SHP77 treated with DMSO at 0.1 percent for 48 hours (cell line): ENCODE measurements at places on chromosomes 12 and 14.

GRCh38 chr12:124015494-124016461 is 42.8 kb downstream of the ZNF664 start:
- no peak for DNase-seq

DNA sequence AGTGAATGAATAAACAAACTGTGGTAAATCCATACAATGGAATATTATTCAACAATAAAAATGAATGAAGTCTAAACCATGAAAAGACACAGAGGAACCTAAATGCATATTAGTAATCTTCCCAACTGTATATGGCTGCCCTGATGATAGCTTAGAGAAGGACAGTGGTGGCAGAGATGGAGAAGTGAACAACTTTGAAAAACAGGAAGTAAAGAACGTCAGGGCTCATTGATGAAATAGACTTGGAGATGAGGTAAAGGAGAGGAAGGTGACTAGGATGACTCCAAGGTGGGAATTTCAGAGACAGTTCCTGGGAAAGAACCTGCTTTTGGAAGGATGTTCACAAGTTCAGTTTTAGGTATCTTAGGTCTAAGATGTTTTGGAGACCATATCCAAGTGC is 36.3 kb upstream of the NT5DC3 start:
- DNase-seq, result no peak

GRCh38 chr14:26200687-26201086 is 397.1 kb downstream of the NOVA1 start:
- no peak for DNase-seq

GRCh38 chr14:105487449-105487985 is 831 bp downstream of the CRIP1 start:
- no peak for DNase-seq

DNA sequence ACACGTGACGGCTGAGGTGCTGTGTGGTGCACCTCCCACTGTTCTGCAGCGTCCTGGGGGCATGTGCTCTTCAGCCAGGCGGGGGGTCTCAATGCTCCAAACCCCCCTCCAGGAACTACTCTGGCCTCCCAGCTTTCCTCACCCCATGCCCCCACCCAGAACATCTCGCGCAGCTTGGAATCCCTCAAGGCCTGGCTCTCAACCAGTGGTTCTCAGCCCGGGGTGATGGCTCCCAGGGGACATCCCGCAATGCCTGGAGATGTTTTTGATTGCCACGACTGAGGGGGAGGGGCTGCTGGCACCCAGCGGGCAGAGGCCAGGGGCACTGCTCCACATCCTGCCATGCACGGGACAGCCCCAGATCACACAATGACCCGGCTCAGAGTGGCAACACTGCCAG is 78.9 kb upstream of the DICER1 start:
- no peak for DNase-seq

DNA sequence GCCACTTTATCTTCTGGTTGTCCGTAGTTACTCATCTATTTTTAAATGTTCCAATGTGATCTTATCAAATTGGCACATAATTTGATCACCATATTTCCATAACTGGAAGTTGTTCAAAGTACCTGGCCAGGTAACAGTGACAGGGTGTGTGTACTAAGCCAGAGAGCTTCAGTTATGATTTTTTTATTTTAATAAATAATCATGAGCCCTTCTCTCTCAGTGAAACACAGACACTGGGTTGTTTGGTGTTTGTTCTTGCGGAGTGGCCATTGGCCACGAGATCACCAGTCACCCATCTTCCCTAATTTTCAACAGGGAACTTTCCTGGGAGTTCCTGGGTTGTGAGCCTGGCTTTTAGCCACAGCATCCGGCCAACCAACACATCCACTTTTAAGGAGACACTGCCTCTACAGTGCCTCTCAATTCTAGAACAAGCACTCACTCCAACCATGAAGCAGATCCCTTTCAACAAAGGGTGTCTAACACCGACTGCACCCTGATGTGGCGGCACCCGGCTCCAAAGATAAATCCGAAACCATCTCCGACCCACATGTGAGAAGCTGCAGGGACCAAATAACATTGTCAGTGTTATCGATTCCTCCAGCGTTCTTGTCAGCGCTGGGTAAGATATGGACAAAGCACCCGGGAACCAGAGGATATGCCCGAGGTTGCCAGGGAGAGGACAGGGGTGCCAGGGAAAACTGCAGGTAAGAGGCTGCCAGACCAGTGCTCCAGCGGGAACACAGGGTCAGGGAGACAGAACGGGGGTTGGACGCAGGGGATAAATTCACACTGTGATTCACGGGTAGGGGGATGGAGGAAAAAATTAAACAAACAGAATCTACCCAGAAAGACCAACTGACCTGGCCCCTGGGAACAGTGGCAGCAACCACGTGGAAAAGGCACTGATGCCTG is 49.9 kb downstream of the FOXN3 start:
- no peak for DNase-seq

- no peak for DNase-seq
Observed at GRCh38 chr12:130863298-130863697, 8.6 kb upstream of the RAN start.

- DNase-seq, result no peak
Observed at GRCh38 chr12:90216815-90217214, 508.2 kb upstream of the ATP2B1 start.

DNA sequence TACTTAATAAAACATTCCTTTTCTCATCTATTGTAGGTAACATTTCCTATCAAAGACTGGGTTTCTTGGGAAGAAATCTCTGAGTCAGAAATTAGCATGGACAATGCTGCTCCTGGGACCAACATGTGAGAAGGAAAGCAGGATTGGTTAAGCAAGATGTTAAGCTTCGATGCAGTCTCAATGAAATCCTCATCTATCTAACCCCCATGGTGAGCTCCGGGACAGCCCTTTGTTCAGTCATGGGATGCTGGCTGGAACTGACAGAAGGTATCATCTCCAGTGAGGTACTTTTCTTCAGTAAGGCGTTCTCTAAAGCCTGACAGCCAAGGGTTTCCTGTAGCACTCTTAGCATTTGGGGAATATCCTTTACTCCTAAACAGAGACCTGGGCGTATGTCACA is 82.8 kb upstream of the SINHCAF start:
- no peak for DNase-seq

DNA sequence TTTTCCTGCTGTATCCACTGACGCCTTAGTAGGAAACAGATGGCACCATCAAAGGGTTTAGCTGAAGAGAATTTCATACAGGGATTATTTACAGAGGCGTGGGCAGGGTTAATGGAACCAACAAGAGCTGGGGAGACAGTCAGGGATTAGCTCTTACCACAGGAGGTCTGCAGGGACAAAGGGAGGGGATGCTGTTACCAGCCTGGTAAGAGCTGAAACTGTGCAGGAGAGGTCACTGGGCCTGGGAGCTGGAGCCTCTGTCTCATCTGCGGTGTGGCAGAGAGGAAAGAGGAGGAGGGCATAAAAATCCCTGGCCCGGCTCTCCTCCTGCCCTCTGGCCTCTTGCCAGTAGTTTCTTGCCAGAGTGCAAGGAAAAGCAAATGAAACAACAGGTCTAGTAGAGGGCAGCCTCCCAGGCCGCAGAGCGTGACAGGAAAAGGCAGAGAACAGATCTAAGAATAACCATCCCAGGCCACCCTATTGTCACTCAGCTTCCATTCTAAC is 18.9 kb upstream of the POC1B start:
- DNase-seq, result peak; percentile 44

DNA sequence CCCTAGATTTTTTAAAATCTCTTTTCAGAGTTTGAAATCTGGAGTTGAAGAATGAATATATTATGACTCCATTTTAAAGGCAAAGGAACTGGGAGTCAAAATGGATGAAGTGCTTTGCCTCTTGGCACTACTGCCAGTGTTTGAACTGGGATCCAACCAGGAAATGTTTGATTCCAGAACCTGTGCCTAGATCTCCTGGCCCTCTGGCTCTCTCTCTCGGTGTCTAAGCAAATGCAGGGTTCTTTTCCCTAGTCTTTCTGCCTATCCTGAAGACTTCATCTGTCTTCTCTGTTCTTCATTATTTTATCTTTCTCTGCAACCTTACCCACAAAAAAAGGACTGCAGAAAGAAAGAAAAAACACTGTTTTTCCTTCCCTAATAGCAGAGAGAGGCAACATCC is 17.0 kb downstream of the BTG1 start:
- DNase-seq, result no peak

GRCh38 chr14:90277581-90278198 is 21.3 kb downstream of the PSMC1 start:
- no peak for DNase-seq

DNA sequence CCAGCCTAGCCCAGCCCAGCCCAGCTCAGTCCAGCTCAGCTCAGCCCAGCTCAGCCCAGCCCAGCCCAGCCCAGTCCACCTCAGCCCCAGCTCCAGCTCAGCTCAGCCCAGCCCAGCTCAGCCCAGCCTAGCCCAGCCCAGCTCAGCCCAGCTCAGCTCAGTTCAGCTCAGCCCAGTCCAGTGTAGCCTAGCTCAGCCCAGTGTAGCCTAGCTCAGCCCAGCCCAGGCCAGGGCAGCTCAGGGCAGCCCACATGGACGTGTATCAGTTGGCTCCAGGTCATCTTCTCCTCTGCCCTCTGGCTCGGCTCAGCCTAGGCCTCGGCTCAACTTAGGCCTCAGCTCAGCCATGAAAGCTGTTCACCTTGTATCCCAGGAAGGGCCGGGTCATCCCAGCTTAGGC is 64.7 kb downstream of the TMEM121 start:
- no peak for DNase-seq

DNA sequence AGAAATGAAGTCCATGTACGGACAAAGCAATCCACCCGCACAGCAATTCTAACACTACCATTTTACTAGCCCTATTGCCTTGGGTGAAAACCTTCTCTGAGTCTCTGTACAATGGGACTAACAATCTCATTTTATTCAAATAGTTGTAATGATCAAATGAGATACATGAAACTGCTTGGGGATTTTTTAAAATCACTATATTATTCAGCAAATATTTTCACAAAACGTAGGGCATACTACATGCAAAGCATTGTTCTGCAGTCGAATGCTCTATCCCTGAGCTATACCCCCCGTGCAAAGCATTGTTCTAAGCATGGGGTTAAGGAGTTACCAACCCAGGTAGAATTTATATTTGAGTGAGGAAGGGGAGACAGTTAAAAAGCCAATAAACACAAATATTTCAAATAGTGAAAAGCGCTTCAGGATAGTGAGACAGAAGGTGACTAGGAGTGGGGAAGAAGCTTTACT is 554 bp upstream of the ATF7 start:
- no peak for DNase-seq

DNA sequence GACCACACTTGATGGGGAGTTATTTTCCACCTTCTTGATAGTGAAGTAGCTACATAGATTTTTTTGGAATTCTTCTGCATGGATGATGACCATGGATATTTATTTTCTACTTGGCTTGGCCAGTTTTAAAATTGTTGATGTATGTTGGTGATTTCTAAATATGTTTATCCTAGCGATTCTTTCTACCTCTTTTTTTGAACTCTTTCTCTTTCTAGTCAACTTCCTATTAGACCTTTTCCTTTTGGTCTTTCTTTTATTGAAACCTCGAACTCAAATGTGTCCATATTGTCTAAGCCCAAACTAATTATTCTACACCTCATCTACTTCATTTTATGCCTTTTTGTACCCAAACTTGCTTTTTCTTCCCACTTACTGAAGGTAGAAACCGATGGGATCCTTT is 37.0 kb downstream of the CCDC91 start:
- no peak for DNase-seq

GRCh38 chr12:120538281-120539156 is 4.4 kb downstream of the RNF10 start:
- DNase-seq, result no peak

GRCh38 chr14:37501877-37502276 is 93.2 kb downstream of the FOXA1 start:
- DNase-seq, result no peak

DNA sequence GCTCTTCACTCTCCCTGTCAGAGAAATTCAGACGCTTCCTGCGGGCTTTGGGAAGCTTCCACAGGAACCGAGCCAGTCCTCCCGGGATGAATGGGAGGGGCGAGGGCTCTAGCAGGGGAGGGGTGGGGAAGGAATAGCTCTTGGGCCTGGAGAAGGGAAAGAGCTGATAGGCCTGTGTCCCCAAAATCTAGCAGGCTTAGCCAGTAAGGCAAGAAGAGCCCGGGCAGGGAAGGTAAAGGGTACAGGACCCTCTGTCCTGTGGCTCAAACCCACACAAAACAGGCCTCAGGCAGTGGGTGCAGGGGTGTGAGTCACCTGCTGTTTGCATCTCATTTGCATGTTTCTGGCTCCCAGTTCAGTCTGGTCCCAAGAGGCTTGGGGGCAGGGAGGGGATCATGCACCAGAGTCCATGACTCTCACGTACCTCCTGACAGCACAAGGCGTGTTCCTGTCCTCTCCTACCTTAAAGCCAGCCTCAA is 8.7 kb upstream of the SMUG1 start:
- no peak for DNase-seq

GRCh38 chr12:21695986-21696385 is 38.3 kb upstream of the LDHB start:
- no peak for DNase-seq

- DNase-seq, result no peak
Observed at GRCh38 chr14:102320033-102320660, 601 bp downstream of the ZNF839 start.

DNA sequence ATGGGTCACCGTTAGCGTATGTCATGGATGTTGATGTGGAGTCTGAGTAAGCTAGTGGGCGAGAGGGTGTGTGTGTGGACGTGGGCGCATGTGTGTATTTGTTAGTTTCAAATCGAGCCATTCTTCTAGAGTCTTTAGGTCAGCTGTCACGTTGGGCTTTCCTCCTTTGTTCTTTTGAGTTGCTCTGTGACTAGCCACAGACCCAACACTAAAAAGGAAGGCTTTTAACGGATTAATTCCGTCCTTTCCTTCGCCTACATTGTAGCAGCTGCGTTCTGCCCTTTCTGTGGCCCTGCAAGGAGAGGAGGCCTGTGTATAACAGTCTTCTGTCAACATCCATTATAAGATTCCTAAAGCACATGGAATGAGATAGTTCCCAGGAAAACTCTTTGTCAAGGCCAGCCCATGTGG is 117.2 kb upstream of the DNM1L start:
- no peak for DNase-seq

GRCh38 chr12:72448805-72449204 is 176.6 kb downstream of the TRHDE start:
- no peak for DNase-seq

- no peak for DNase-seq
Observed at GRCh38 chr14:76007852-76008251, 22.3 kb downstream of the IFT43 start.

GRCh38 chr12:2054091-2055018 is 1.6 kb downstream of the CACNA1C start:
- DNase-seq, result no peak
